HS-27A (cell line): ENCODE measurements at places on chromosomes 1 and 21.

DNA sequence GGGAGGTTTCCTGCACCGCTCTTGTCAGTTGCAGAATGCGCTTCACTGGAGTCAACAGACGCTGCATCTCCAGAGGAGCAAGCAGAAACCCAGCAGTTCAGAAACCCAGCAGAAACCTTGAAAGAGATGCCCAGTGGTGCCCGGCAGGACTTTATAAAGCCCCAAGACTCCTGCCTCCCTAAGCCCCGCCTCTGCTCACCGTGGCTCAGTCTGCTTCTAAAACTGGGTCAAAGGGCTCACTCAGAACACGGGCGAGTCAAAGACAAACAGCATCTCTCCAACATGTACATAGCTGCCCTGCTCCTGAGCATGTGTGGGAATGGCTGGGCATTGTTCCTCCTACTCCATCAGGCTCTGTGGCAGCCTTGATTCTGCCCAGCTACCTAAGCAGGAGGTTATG lies at the start of gene HMGCS2:
Gene HMGCS2, minus strand, starts transcription at position 128 of the 400 bp plus-strand sequence. Its CDS starts 61 bp downstream, at position 67.
- no peak for DNase-seq

DNA sequence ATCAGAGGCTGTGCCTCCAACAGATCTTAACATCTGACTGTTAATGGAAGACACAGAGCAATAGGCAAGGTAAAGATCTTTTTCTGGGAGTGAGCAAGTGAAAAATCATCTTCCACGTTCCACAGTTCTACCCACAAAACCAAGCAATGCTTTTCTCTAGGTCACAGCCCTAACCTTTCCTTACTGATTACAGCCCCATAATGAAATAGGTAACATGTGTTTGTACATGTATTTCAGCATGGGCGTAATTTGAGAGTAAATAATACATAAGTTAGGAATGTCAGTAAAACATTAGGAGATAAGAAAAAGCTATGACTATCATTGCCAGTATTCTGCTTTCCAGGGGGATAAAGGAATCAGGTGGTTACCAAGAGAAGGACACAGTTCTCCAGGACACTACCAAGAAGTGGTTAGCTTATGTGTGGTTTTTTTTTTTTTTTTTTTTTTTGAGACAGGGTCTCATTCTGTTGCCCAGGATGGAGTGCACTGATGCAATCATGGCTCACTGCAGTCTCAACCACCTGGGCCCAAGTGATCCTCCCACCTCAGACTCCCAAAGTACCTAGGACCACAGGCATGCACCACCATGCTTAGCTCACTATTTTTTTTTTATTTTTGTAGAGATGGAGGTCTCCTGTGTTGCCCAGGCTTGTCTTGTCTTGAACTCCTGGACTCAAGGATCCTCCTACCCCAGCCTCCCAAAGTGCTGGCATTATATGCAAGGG lies 72.0 kb downstream of the DAP3 start:
- DNase-seq, result no peak

GRCh38 chr1:58883888-58884482 lies 100.1 kb upstream of the JUN start:
- DNase-seq, result no peak

DNA sequence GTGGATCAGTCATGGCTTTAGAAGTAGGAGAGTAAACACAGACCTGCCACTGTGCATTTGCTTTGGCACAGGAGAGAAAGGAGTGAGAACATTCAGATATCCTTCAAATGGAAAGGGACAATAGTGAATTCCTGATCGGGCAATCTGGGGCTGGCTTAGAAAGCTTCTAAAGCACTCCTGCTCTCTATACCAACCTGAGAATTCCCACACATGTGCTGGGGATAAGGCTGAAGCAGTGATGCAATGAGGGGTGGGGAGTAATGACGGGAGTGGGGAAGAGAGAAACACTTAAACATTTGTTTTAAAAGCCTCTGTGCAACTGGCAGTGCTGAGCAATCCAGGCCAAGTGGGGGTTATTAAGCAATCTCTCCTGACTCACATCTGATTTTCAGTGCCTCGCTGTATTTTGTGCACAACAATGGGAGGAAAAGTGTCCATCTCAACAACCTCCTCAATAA lies 108.8 kb downstream of the KIAA0319L start:
- no peak for DNase-seq

- DNase-seq, result no peak
Measured at GRCh38 chr1:30249446-30250337, 473.7 kb downstream of the MATN1 start.

DNA sequence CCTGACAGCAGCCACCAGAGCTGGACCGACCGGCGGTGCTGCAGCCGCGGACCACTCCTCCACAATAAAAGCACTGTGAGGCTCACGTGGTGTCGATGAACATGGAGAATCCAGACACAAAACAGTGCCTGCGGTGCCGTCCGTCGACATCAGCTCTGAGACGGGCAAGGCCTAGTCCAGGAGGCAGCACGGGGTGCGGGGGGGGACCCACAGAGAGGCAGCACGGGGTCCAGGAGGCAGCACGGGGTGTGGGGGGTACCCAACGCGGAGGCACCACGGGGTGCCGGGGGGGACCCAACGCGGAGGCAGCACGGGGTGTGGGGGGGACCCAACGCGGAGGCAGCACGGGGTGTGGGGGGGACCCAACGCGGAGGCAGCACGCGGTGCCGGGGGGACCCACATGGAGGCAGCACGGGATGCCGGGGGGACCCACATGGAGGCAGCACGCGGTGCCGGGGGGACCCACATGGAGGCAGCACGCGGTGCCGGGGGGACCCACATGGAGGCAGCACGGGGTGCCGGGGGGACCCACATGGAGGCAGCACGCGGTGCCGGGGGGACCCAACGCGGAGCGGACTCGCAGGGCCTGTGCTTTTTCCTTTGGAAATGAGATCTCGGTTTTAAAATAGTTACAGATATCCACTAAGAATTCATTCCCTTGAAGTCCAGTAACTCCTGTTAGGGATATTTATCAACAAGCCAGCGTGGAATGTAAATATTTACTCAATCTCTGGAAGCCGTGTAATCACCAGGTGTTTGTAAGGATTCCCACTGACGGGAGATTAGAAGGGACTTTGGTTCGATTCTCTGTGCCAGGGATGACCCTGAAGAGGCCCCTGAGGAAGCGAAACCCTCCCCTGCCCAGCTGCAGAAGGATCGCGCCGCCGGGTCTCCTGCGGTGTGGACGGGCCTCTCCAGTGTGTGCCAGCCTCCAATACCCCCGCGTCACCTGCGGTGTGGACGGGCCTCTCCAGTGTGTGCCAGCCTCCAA lies 52.1 kb downstream of the COL6A1 start:
- no peak for DNase-seq

- no peak for DNase-seq
Measured at GRCh38 chr21:16908077-16908476, 604.8 kb upstream of the CXADR start.

GRCh38 chr21:42396799-42397745 lies 1.2 kb upstream of the TMPRSS3 start:
- DNase-seq, result no peak

- no peak for DNase-seq
Measured at GRCh38 chr21:45855248-45855811, 126.2 kb upstream of the COL6A1 start.

- DNase-seq, result no peak
Measured at GRCh38 chr21:46425571-46425970, 33.1 kb upstream of the DIP2A start.

- DNase-seq, result no peak
Measured at GRCh38 chr1:239807361-239807760, 284.3 kb upstream of the FMN2 start.

DNA sequence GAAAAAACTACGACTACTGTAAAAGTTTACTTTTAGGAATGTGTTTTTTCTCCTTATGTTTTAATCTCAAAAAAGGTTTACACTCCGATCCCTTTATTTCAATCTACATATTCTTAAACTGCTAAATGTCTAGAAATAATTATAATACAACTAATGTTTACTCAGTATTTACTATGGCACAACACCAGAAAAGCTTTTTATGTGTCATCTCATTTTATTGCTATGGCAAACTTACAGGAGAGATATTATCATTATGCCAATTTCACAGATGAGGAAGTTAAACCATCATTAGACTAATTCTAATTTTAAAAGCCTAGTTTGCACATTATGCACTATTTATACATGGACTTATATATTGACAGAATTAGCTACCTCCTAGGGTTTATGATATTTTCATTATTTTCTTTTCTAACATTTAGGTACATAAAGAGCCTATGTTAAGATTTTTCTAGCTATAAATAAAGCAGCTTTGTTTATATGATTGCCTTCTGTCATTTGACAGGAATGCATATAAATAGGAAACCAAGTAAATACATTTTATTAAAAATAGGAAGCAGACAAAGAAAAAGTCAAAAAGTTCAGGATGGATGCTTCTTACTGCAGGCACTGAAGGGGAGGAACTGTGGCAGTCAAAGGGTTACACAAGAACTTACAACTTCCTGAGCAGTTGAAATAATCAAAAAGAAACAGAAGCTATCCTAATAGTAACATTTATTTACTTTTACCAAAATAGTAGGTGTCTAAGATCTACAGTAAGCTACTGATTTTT lies 442.4 kb downstream of the LTN1 start:
- DNase-seq, result no peak

DNA sequence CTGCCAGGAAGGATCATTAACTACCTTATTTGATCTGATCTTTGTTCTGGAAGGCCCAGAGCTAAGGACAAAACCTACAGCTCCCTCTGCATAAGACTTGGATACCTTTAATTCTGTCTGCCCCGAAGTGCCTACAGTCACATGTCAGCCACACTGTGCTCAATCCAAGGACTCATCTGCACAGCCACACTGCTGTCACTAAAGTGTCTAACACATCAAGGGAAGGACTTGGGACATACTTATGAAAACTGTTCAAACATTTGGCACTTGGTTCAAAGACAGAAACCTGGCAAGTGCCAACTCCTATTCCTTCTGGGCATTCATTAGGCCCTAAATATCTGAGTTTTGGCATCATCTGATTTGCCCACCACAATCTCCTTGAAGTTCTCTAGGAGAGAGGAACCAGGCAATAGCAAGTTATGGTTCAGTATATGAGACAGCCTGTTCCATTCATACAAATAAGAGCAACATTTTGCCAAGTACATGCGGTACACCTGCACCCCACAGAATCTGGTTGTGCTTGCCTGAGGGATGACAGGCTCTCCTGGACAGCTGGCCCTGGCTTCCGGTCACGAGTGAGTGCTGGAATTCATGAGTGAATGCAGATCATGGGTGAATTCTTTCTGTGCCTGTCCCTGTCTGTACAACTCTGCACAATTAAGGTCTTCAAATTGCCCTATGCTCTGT lies 105.9 kb downstream of the KCNK1 start:
- no peak for DNase-seq

GRCh38 chr1:32810358-32810757 lies 6.8 kb downstream of the YARS1 start:
- no peak for DNase-seq

DNA sequence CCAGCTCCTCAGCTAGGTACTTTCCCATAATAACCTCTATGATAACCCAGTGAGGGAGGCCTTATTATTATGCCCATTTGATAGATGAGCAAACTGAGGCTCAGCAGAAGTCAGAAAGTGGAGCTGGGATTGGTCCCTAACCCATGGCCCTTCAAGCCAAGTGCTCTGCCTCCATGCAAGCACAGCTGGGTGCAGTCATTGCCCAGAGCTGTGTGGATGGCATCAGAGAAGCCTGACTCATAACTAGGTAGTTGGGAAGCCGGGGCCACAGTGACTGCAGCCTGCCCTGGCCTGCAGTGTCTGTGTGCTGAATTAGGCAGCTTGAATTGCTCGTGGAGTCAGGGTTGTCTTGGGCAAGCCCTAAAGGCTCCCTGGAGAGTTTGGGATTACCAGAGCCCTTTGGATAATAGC lies 89.9 kb upstream of the SLC2A1 start:
- no peak for DNase-seq

GRCh38 chr1:9307303-9307702 lies 14.6 kb downstream of the SPSB1 start:
- no peak for DNase-seq

DNA sequence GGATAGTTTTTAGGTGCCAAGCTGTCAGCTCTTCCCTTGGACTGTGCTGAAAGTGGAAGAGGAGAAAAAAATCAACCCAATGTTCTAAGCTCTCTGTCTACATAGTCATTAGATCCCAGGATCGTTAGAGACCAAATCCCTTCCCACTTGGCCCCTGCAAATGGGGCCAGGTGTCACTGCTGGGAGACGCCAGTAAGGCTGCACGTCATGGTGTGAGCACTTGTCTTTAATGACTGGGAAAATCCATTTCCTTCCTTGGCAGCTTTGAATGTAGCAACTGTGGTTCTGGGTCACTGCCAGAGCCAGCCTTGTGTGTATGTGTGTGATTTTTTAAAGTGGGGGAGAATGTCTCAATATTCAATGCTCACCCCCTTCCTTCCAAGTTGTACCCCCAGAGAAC lies 59.9 kb downstream of the MAN1C1 start:
- no peak for DNase-seq

- no peak for DNase-seq
Measured at GRCh38 chr1:28308750-28309149, 20.1 kb upstream of the MED18 start.

GRCh38 chr21:31124010-31124409 lies 85.7 kb upstream of the KRTAP19-8 start:
- DNase-seq, result no peak

DNA sequence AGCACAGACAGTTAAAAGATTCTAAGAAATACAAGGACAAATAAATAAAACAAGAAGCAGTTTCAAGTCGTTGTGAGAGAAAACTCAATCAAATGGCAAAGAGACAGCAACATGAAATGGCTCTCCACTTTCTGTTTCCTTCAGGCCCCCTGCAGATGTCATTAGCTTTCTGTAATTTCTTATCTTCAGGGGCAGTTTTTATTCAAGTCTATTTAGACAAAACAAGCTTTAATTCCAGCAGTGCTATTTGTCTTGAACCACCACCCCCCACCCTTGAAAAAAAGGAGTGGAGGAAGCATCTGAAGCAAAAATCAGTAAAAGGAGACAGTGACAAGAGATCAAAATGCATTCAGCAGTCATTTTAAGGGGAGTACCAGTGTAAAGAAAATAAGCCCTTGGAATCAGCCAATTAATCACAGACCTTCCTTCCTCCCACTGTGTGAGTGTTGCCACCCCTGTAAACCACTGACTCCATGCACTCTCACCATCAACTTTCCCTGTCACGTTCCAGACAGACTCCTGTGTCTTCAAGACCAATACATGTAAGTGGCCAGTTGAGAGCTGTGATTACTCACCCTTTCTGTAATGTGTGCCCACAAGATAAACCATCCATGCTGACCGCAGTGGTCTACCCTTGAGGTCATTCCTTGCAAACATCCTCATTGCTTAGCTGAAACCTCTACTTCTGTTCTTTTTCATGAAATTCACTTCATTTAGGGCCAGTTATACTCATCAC lies 136.1 kb upstream of the HOOK1 start:
- DNase-seq, result peak; percentile 97

GRCh38 chr21:42706765-42707164 lies 53.3 kb downstream of the PDE9A start:
- DNase-seq, result no peak

DNA sequence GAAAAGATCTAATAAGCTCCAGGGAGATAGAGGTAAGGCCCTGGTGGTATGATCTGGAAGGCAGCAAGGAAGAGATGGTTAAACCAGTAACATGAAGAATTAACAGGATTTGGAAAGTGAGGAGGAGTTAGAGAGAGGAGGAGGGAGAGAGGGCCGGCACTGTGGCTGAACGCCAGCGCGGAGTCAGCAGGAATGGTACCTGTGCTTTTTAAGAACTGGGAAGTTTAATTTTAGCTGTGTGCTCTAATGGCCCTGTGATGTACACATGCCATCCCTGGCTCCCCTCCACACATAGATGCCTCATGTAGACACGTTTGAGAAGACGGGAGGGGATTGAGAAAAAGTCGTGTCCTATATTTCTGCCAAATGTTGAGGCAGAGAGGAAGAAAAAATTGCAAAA lies 13.8 kb upstream of the AVPR1B start:
- DNase-seq, result no peak
